ENCODE measurements at places on chromosomes 12 and 14. TPM values are rescaled to one million over a fixed set of nuclear protein-coding genes. Genes with fewer than 3 reads are reported as not detected.
A peak's percentile ranks its signal among the peaks of the same experiment; 100 is the strongest.

TBC1D30 gene
- 1.5 TPM for total RNA-seq

LRRIQ1 gene
- total RNA-seq = 0.30 TPM

TAS2R9 gene
- not detected for total RNA-seq

GZMH gene
- not detected for total RNA-seq

SAMD15 gene
- 0.79 TPM for total RNA-seq

IFNG-AS1 gene
- total RNA-seq = 0.49 TPM

BDKRB2 gene
- total RNA-seq = 2.7 TPM

CCDC197 gene
- not detected for total RNA-seq

HECTD1 gene
- 273 TPM for total RNA-seq

PTCSC3 gene
- not detected for total RNA-seq

TRPV4 gene
- total RNA-seq = 4.2 TPM

SERPINA5 gene
- total RNA-seq = 0.20 TPM

GLT1D1 gene
- 2.2 TPM for total RNA-seq

- DNase-seq = no peak
These were observed 116.4 kb downstream of the TAOK3 start for GRCh38 chr12:118256352-118256751.

- no peak for DNase-seq
These were observed 51.0 kb downstream of the TMEM121 start for GRCh38 chr14:105577314-105577861.

- no peak for DNase-seq
These were observed 20.3 kb upstream of the GNS start for GRCh38 chr12:64779354-64779974.

DNA sequence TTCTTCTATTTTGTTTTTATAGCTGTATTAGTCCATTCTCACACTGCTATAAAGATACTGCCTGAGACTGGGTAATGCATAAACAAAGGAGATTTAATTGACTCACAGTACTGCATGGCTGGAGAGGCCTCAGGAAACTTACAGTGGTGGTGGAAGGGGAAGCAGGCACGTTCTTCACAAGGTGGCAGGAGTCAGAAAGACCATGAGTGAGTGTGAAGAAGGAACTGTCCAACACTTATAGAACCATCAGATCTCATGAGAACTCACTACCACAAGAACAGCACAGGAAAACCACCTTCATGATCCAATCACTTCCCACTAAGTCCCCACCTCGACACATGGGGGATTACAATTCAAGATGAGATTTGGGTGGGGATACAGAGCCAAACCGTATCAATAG is 42.3 kb downstream of the ARMH4 start:
- DNase-seq = no peak

DNA sequence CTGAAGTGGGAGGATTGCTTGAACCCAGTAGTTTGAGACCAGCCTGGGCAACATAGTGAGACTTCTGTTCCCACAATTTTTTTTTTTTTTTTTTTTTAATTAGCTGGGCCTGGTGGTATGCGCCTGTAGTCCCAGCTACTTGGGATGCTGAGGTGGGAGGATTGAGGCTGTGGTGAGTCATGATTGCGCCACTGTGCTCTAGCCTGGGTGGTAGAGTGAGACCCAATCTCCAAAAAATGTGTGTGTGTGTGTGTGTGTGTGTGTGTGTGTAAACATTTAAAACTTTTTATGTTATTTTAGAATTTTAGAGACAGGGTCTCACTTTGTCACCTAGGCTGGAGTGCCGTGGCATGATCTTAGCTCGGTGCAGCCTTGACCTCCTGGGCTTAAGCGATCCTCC is 6.8 kb downstream of the PPP1R36 start:
- no peak for DNase-seq

DNA sequence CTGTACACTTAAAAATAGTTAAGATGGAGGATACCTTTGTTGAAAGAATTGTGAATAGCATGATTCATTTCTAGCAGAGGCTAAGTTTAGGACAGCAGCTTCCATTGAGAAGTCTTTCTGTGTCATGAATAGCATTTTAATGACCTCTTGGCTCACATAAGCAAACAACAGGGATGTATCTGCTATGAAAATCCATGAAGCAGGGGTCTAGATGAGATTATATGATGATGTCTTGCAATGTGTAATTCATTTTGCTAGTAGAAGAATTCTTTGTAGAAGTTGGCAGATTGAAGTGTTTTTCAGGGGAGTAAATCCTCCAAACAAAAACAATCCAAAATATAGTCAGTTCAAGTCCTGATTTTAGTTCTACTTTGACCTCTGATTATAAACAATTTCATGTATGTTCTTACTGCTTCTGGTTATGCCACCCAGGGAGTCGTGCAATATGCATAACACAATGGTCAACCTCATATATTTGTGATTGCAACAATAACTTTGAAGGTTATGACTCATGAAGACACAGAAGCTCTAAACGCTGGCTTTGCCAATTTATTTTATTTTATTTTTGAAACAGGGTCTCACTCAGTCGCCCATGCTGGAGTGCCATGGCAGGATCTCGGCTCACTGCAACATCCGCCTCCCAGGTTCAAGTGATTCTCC is 6.9 kb upstream of the RD3L start:
- DNase-seq = no peak

- no peak for DNase-seq
These were observed 8.2 kb downstream of the DMAC2L start for GRCh38 chr14:50320283-50320682.

DNA sequence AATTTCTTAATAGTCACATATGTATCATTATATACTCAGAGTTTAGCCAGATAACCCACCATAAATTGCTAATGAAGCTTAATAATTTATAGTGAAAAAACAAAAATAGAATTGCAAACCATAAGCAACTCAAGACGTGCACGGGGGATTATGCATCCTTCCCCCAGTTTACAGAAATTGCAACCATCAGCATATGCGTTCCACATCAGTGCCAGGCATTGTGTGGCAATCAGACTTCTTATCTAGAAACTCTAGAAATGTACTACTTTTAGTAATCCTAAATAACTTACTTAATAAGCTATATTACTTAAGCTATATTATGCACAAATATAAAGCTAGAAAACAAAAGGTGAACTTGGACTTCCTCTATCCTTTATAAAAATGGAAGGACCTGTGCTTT is 115.8 kb downstream of the CRADD start:
- no peak for DNase-seq

DNA sequence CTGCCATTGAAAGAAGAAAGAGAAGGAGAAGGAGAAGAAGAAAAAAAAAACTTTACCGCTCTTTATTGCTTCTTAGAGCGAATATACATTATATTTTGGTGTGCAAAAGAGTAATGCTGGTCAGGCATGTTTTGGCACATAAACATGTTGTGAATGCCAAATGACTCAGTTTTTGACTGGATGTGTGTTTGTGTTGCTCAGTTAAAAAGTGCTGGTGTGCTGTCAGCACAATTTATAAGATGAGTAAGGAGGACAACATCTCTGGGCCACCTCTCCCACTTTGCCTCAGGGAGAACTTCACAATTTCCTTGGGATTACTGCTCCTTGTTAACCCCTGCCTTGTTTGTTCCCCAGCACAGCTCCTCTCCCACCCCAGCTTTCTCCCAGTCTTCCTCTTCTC is 584.8 kb downstream of the ETNK1 start:
- no peak for DNase-seq

- DNase-seq = no peak
These were observed 52.1 kb downstream of the NUAK1 start for GRCh38 chr12:106086696-106087095.

GRCh38 chr12:73465106-73465505 is 1072.5 kb upstream of the ATXN7L3B start:
- no peak for DNase-seq

- DNase-seq = no peak
These were observed 38.3 kb downstream of the DAO start for GRCh38 chr12:108918206-108918605.

- DNase-seq = no peak
These were observed 139.5 kb downstream of the ERC1 start for GRCh38 chr12:1130571-1130970.

GRCh38 chr14:85463512-85463911 is 66.4 kb upstream of the FLRT2 start:
- DNase-seq = no peak

DNA sequence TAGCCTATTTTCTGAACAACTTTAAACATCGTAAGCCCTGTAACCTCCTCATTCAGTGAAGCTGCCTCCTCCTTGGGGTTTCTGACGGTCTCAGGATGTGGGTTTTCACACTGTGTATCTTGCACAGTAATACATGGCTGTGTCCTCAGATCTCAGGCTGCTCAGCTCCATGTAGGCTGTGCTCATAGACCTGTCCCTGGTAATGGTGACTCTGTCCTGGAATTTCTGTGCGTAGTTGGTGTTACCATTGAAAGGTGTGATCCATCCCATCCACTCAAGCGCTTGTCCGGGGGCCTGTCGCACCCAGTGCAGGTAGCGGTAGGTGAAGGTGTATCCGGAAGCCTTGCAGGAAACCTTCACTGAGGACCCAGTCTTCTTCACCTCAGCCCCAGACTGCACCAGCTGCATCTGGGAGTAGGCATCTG is 980.5 kb downstream of the TMEM121 start:
- DNase-seq = no peak

DNA sequence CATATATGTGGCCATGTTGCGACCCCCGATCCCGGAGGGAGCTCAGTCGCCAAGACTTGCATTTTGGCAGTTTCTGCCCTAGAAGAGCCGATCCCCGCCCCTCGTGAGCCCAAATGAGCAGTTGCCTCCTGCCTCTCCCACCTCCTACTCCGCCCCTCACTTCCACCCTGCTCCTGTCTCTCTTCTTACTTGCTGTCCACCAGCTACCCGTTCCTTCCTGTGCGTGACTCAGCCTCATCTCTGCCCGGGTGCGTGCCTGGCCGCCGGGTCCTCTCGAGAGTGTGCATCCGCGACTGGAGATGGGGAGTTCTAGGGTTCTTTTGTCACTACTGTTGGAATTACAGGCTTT is 585 bp downstream of the GPATCH2L start:
- peak; percentile 40 for DNase-seq

GRCh38 chr12:123967121-123967586 is 5.5 kb downstream of the CCDC92 start:
- no peak for DNase-seq

DNA sequence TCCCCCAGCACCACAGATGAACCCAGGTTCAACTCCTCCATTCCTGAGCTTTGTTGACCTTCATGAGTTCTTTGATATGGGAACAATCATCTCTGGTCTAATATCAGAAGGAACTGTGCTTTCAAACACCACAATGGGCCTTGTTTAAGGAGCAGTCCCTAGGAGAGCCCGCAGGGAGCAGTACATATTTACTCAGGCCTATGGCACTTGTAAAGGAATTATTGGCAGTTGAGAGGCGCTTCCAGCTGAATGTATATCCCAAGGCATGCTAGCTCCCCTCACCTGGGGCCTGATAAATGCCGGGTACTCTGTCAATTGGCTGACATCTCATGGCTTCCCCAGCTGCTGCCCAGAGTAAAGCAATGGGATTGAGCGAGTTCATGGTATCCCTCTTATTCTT is 76.2 kb downstream of the ZFP36L1 start:
- no peak for DNase-seq

GRCh38 chr12:123367511-123367910 is 2.9 kb upstream of the SBNO1 start:
- DNase-seq = no peak

DNA sequence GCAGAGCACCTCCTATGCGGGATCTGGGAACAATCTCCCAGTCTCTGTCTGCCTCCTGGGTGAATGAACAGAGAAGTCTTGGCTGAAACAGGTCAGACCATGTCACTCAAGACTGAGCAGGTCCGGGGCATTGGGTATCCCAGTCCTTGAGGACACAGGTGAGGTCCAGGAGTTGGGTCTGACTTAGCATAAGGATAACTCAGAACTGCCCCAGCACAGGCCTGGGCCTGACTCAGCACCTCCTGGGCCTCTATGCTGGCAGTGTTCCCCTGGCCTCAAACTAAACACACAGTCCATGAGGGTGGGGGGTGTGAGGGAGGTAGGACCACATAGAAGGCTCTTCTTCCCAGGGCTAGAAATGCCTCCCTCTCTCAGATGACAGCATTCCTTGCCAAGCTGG is 1.5 kb upstream of the SDR9C7 start:
- DNase-seq = no peak

- DNase-seq = peak; percentile 58
These were observed 754 bp downstream of the ZNF605 start for GRCh38 chr12:132955094-132956010.

GRCh38 chr14:33936391-33936790 is 14.5 kb downstream of the EGLN3 start:
- DNase-seq = no peak

GRCh38 chr12:52398176-52398575 is 8.0 kb downstream of the KRT82 start:
- no peak for DNase-seq

GRCh38 chr12:71335151-71335962 is 104.2 kb upstream of the LGR5 start:
- peak; percentile 91 for DNase-seq

DNA sequence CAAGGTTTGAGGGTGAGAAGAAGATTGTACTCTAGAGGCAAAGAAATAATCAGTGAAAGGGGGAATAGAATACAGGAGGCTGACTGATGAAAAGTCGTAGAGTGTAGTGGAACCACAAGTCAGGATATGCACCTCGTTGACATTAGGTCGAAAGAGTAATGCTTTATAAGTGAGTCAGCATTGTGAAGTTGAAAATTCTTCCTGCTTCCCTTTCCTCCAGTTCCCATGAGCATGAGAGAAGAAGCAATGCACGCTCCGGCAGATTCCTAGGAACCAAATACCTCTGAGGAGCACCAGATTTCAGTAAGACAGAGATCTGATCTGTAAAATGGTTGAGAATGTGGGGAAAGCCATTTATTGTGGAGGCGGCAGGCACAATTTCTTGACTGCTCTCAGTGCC is 16.5 kb downstream of the CCER1 start:
- DNase-seq = no peak

- no peak for DNase-seq
These were observed 13.5 kb upstream of the METTL17 start for GRCh38 chr14:20976291-20976690.

DNA sequence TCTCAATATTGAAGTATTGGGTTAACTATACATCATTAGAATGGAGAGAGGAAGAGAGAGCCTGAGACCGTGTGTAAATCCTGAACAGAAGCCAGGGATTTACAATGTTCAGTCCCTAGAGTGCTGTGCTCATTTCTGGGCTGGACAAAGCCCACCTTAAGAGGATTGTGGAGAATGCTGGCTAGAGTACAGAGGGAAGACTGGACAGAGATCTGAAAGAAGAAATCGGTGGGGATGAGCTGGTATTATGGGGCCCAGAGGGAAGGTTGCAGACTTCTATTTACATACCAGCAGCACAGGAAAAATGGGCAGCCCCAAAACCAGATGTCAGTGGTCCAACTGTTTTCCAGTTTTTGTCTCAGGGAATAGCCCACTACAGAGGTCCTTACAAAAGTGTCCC is 42.3 kb downstream of the RTN1 start:
- DNase-seq = no peak

- DNase-seq = no peak
These were observed 72.1 kb downstream of the PLEKHA5 start for GRCh38 chr12:19201661-19202060.

DNA sequence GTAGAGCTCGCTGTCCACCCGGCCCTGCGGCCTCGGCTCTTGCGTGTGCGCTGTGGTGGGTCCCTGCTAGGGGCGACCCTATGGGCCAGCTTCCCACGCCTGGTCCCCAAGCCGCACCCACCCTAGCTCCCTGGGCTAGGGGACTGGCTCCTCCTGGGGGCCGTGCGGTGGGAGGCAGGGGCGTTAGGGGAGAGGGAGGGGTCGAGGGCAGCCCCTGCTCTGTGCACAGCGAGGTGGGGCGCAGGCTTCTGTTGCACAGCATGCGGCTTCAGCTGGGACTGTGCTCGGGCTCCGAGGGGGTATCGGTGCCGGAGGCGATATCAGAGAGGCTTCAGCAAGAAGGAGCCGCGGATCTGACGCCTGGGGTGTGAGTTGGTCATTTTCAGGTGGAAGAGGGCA is 86.1 kb downstream of the ALG10 start:
- DNase-seq = no peak

Data from skin of body (tissue), 3 donors.